ENCODE measurements at places on chromosomes 7 and 10.

GRCh38 chr10:62540389-62540788, 166.2 kb downstream of the ZNF365 start:
- DNase-seq: no peak

- no peak for DNase-seq
Measured at GRCh38 chr7:91846436-91846835, 34.1 kb downstream of the MTERF1 start.

- no peak for DNase-seq
Measured at GRCh38 chr10:76035206-76036110, 604.0 kb downstream of the LRMDA start.

DNA sequence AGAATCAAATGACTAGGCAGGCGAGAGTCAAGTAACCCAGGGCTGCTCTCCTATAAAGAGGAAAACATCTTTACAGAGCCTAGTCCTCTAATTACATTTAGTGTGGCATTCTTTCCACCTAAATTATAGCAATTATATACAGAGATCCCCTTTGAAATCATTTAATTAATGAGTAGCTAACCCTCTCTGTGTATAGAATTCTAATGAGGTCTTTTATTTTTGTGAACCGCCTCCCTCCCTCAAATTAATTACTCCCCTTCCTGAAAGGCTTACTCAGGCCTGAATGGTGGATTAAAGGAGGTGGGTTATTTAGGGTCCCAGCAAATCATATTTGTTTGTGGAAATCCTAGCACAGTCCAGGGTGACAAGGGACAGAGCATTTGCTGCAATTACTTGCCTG, 551.8 kb downstream of the SORCS3 start:
- DNase-seq: no peak

DNA sequence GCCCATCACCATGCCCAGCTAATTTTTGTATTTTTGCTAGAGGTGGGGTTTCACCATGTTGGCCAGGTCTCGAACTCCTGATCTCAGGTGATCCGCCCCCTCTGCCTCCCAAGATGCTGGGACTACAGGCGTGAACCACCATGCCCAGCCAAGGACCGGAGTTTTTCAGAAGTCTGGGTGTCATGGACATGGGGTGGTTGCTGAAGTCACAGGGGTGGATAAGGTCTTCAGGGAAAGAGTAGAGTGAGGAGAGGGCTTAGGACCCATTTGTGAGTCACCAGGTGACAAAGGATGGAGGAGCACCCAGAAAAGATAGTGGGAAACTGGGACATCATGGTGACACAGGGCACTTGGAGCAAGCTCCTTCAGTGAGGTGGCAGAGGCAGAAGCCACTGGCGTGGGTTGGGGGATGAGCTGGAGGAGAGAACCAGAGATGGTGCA, 2.8 kb upstream of the GPRIN2 start:
- DNase-seq: no peak

DNA sequence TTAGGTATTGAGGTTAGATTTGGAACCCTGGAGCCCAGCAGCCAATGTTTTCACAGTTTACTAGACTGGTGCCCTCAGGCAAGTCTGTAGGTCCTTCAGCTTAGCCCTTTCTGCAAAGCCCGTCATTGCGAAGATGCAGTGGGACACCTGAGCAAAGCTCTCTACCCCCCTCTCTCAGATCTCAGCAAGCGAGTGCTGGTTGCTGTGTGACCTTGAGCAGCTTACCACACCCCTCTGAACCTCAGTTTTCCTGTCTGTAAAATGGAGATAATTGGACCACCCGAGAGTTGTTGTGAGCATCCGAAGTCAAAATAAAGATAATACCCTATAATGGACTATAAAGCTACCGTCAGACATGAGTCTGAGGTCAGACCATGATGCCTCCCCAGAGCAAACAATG, 3.7 kb downstream of the NPC1L1 start:
- DNase-seq: no peak

DNA sequence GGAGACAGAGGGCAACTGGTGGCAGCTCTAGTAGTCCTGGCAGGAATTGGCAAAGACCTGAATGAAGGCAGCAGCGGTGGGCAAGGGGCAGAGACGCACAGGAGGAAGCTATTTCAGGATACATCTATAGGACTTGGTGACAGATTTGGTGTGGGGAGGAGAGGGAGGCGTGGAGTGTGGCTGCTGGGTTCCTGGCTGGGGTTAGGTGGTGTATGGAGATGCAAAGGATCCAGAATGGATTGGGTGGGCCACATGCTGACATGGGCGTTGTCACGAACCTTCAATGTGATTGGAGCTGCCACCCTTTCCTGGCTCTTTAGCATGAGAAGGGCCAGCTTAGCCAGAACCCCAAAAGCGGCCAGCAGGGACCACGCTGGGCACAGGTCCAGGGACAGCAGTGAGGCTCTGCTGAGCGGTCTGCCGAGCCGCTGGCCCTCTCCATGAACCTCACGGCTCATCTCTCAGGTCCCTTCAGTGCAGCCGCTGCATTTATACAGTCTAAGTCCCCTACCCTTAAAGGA, 10.2 kb upstream of the ADCY1 start:
- no peak for DNase-seq

DNA sequence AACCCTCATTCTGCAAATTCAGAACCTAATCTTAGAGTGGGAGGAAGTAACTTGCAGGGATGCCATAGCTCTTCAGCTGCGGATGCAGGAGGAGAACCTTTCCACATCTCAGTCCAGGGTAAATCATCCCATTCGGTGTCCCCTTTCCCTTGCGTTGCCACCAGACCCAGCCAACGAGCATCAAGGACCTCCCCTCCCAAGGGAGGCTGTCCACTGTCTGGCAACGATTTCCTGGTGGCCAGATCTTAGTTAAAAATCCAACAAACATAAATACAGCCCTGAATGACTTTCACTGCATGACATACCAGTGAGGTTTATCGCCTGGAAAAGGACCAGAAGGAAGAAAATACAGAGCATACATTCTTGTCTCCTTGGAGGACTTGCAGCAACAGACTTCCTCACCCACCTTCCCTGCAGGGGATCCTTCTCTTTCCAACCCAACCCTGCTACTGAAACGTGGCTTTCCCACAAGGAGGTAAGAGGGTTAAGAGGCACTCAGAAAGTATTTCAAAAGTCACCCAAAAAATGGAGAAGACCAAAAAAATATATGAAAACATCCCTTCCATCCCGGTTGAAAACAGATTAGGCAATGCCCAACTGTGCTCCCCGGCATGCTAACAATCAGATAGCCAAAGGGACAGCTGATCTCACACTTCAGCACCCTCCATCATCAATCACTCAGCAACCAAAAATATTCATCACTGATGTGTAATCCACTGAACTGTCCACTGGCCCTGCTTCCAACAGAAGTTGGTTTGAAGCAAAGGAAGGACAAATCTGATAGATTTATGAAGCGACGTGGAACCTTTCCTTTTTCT, 206.6 kb downstream of the TNS3 start:
- DNase-seq: no peak

DNA sequence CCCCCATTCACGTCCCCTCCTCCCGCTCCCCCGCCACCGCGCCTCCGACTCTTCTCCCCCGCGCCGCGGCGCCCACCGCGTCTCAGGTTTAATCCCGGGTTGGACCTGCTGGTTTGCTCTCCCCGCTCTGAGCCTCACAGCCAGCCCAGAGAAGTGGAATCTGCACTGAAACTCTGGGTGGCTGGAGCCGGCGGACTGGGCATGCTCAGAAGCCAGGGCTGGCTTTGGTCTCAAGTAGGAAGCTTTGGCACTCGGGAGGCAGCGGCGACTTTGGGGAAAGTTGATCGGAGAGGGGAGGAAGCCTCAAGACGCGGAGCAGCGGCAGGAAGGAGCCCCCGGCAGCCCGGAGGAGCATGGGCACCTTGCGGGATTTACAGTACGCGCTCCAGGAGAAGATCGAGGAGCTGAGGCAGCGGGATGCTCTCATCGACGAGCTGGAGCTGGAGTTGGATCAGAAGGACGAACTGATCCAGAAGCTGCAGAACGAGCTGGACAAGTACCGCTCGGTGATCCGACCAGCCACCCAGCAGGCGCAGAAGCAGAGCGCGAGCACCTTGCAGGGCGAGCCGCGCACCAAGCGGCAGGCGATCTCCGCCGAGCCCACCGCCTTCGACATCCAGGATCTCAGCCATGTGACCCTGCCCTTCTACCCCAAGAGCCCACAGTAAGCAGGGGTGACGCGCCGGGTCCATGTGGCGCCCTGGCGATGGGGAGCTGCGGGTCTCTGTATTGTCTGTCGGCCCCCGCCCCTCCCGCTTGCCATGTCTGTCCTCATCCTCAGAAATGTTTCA, at the start of gene PRKG1:
PRKG1 (plus strand) TSS at position 250 of the 791 bp plus-strand sequence.
- peak; percentile 25 for DNase-seq

DNA sequence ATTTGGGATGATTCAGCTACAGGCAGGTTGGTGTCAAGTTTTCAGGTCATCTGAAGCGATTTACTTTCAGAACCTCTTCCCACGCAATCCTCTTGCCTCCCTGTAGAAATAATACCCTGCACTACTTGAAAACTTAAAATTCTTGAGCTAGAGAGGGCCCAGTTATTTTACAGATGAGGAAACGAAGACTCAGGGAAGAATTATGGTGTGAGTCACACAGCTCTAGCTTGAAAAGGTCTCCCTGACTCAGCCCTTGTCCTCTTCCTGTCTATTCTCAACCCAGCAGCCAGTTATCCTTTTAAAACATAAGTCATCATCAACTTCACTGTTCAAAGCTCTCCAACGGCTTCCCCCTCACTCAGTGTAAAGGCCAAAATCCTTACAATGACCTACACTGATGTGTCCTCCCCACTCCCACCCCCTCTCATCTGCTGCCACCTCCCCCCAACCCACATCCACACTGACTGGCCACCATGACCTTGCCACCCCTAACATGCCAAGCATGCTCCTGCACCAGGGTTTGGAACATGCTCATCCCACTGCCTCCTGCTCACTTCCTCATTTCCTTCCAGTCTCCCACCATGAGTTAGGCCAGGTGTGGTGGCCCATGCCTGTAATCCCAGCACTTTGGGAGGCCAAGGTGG, 3.4 kb downstream of the DNMBP start:
- no peak for DNase-seq

GRCh38 chr10:70280099-70280498, 3.7 kb downstream of the NPFFR1 start:
- no peak for DNase-seq

DNA sequence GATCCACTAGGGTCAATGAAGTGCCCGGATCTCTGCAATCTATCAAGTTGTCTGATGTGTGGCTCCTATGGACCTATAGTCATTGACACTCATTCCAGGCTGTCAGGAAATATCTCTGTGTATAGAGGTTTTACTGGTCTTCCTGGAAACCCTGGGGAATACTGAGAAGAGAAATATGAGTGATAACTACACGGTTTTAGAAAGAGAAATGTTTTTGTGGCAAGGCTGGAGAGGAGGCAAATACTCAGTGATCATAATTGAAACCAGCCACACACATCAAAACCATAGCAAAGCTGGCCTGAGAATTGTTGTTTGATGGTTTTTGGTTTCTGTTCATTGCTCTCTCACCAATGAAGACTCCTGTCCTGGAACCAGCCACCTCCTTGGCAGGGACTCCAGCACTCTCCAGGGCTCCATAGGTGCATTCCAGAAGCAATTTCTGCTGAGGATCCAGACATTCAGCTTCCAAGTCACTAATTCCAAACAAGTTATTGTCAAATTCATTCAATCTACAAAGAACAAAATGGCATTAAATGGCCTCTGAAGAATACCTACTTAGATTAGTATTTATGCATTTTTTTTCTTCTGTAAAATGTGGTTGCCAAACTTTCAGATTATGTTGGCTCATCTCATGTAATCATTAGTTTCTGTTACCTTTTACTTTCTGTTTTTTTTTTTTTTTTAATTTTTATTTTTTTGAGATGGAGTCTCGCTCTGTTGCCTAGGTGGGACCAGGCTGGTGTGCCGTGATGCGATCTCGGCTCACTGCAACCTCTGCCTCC, 108.6 kb upstream of the ABI1 start:
- no peak for DNase-seq

GRCh38 chr7:64515330-64515729, 47.5 kb downstream of the ZNF680 start:
- no peak for DNase-seq

GRCh38 chr10:37582237-37582636, 275.2 kb downstream of the ZNF248 start:
- DNase-seq: no peak

DNA sequence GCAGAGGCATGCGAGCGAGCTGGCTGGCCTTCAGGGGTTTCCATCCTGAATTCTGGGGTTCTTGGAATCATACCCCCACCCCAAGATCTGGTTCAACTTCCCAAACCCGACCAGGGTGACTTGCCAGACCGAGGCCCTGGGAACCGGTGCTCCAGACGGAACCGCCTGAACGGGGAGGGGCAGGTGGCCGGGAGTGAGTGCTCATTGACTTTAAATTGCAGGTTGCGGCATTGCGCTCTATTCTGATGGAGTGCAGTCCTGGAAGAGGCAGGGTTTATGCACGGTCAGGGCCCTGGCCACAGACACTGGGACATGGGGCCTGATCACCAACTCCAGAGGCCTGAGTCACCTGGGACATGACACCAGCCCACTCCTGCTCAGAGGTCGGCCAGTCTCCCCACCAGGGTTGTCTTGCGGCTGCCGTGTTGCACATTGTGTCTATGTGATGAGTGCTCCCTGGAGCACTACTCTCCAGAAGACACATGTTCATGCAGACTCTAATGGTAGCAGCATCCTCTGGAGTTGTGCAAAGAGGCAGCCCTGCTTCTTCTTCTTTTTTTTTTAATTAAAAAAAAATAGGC, 5.8 kb upstream of the DDIT4 start:
- DNase-seq: no peak

- peak; percentile 21 for DNase-seq
Measured at GRCh38 chr7:80186721-80187120, 52.1 kb downstream of the GNAI1 start.

- no peak for DNase-seq
Measured at GRCh38 chr7:124489925-124490324, 275.7 kb downstream of the GPR37 start.

DNA sequence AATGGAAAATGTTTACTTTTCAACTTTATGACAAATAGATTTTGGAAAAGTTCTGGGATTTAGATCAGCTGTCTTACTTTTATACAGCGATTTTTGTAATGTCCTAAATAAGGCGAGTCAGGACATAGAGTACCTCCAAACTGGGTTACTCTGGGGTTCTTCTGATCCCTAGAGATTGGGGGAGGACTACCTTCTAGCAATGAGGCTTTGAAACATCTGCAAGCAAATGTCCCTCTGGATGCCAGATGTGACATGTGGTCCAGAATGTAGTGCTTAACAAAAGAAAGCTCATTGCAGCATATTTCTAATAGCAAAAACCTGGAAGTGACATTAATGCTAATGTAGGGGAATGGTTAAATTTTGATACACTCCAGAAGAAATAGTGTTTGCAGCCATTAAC, 36.1 kb downstream of the ABRAXAS2 start:
- no peak for DNase-seq
